ENCODE measurements at places on chromosomes 7 and 10.

DNA sequence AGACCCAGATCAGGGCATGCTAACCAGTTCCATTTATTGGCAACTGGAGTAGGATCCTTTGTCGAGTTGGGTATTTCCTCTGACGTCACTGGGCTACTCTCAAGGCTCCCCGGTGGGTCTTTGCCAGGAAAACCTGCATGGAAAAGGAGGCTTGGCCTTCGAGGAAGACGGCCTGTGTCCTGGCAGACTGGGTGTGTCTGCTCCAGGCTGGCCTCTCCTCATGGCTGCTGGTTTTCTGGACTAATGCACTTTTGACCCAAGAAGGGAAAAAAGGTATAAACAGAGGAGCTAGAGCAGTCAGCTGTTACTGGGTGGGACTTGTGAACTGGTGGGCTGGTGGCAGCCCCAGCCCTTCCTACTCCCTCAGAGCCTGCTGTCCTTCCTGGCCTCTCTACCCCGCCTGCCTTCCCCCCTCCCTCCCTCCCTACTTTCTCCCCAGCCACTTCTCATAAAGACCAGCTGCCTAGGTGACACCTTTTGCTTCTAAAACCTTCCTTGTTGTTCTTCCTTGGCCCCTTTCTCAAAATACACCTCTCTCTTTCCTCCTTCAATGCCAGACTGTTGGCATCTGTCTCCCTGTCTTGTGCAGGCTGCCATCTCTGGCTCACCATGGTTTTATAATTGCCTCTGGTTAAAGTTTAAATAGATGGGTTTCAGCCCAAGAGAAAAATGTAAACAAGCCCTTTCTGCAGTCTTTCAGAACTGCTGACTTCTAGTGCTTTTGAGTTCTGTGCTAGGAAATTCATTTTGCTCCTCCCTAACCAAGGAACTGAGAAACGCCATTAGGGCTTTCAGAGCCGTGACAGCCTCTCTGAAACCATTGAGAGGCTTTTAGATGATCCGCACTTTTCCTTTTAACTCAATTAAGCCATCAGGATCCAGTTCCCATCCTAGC, 101.8 kb upstream of the MKLN1 start:
- no peak for DNase-seq

DNA sequence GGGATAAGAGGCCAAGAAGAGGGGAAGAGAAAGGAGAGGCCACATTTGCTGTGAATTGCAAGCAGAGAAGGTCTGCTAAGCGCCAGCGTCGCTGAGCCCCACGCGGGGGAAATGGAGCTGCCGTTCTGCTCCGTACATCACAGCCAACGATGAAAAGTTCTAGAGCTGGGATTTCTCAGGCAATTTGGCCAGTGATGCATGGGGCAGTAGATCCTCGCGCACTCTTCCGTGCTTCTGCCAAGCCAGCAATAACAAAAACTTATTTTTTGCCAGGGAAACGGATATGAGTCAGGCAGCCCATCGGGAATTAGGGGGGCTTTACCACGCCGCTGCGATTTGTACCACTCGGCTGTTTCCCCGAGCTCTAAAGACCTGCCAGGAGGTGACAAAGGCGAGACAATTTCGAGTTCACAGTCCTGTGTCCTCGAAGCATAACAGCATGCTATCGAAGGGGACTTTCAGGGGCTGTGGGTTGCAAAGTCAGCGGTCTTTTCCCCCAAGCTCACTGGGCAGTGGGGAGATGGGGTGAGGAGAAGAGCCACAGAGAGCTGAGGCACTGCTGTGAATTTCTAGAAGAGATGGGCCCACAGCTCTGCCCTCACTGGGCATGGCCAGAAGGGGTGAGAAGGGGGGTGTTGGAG, 30.0 kb upstream of the SLF2 start:
- DNase-seq, result no peak

GRCh38 chr7:35624299-35625186, 70.4 kb downstream of the HERPUD2 start:
- DNase-seq, result peak; percentile 38

DNA sequence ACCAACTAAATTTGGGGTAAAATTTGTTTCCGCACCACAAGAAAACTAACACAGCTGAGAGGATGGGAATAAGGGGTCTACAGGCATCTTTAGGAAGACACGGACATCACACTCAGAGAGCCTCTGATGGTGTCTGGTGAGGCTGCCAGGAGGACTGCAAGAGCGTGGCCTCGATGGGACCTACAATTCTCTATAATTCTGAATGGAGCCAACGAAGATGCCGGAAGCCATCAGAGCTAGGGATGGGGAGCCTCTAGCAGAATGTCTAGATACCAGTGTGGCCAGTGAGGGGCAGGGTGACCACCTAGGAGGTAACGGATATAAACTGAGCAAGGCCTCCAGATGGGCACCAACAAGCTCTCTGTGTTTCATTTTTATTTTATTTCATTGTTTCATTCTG, 7.5 kb downstream of the GRID1 start:
- no peak for DNase-seq

- DNase-seq, result no peak
These were observed 61.9 kb downstream of the MKI67 start for GRCh38 chr10:128064108-128064969.

GRCh38 chr10:35639728-35640401, 2.2 kb downstream of the FZD8 start:
- DNase-seq, result no peak

GRCh38 chr10:124762281-124762680, 18.1 kb upstream of the FAM53B start:
- DNase-seq, result no peak

DNA sequence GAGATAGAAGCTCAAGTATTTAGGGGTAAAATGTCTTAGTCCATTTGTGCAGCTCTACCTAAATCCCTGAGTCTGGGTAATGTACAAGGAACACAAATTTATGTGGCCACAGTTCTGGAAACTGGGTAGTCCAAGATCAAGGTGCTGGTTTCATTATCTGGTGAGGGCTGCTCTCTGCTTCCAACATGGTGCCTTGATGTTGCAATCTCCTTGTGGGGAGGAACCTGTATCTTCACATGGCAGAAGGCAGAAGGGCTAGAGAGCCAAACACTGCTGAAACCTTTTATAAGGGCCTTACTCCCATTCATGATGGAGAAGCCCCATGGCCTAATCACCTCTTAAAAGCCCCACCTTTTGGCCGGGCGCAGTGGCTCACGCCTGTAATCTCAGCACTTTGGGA, 8.7 kb upstream of the BAZ1B start:
- DNase-seq, result no peak

GRCh38 chr10:103429647-103430046, 22.5 kb downstream of the CALHM2 start:
- no peak for DNase-seq

- DNase-seq, result no peak
These were observed 17.3 kb downstream of the VWDE start for GRCh38 chr7:12386313-12386740.

GRCh38 chr7:1842321-1843221, 172.5 kb downstream of the ELFN1 start:
- no peak for DNase-seq

DNA sequence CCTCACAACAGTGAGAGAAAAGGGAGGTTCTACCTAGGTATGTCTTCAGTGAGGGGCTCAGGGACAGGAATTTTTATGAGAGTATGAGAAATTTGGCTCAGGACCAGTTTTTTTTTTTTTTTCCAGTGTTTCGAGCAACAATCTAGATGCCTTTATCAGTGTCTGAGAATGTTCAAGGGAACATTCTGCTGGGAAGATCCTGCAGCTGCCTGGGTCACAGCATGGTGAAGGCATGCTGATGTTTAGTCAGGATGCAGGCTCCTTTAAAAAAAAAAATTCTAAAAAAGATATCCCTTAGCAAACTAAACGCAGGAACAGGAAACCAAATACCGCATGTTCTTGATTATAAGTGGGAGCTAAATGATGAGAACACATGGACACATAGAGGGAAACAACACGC, 31.0 kb downstream of the SBDS start:
- no peak for DNase-seq

- DNase-seq, result no peak
These were observed 91.0 kb downstream of the CDH23 start for GRCh38 chr10:71487726-71488125.

DNA sequence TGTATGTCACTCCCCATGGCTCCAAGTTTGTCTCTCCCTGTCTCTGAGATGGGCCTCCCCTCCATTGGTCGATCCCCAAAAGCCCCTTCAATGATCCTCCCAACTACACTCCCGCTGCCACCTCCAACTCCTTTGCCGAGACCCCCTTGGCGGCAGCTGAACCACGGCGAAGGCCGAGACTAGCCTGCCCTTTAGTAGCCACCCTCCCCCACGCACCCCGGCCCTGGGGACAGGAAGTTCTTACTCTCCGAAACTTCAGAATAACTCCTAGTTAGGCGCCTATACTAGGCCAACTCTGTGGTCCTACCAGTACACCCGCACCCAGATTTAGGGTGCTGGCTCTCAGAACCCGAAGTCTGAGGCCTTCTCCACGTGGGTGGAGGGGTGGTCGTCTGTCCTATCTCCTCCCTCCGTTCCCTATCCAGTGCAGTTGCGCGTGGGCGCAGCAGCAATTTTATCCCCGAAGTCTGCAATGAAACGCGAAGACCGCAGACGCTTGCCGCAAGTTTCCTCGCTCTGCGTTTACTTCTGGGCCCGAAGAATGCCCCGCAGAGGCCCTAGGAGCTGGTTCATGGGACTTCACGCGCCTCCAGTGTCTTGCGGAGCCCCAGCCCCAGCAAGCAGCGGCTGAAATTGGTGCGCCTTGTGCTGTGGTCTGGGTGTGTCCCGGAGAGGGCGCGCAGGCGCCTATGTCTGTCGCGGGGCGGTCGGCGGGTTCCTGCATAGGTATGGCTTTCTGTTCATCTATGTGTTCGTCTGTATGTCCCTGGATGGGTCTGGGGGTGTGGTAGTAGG, 82.6 kb upstream of the SLF2 start:
- DNase-seq, result no peak

DNA sequence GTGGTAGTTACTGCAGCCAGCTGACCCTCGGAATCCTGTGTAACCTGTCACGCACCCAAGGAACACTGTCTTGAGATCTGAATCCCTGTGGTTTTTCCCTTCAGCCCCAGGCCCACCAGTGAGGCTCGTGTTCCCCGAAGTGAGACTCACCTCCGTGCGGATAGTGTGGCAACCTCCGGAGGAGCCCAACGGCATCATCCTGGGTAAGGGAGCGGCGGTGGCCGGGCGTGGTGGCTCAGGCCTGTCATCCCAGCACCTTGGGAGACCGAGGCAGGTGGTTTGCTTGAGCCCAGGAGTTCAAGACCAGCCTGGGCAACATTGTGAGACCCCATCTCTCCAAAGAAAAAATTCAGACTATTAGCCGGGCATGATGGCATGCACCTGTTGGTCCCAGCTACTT, 549.9 kb upstream of the FOXK1 start:
- DNase-seq, result no peak

DNA sequence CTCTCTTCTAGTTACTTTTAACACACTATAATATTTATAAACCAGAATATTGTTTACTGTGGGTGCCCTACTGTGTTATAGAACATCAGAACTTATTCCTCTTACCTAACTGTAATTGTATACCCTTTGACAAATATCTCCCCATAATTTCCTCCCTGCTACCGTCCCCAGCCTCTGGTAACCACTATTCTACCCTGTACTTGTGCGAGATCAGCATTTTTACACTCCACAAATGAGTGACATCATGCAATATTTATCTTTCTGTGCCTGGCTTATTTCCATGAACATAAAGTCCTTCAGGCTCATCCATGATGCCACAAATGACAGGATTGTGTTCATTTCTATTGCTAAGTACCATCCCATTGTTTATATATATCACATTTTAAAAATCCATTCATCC, 139.8 kb upstream of the RSU1 start:
- DNase-seq, result no peak

DNA sequence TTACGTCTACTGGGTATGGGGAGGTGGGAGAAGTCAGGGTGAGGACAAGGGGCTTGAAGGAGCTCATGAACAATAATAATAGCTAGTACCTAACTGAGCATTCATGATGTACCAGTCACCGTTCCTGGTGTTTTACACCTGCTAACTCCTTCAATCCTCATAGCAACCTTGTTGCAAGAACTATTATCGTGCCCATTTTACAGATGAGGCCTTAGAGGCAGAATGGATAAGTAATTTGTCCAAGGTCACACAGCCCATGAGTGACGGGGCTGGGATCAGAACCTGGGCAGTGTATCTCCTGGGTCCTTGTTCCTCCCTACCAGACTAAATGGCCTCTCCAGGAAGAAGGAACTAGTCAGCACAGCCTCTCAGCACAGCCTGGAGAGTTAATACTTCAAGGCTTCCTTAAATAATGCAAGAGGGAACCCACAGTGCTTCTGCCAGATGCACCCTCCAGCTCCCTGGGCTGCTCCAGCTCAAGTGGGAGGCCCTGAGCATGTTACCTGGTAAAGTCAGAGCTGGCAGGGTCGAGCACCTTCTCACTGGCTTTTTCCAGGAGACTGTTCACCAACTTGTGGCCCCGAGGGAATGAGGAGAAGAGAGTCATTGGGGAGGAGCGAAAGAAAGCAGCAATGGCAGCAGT, 28.8 kb downstream of the RRP12 start:
- DNase-seq, result no peak

DNA sequence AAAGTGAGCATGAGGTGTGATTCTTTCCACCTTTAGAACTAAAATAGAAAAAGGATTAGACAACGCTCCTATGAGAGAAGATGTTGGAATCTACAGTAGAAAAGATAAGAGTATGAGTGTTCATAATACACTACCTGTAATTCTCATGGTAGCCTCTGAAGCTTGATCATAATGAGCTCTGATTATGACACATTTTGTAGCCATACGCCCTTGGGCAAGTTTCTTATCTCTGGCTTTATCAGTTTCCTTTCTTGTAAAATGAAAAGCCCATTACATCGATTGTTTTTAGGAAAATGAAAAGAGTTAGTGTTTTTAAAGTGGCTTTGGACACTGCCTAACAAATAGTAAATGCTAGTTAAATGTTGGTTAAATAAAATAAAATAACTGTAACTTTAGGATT, 22.4 kb upstream of the PRSS58 start:
- no peak for DNase-seq

GRCh38 chr7:121083790-121084251, 95.3 kb downstream of the CPED1 start:
- DNase-seq, result no peak

DNA sequence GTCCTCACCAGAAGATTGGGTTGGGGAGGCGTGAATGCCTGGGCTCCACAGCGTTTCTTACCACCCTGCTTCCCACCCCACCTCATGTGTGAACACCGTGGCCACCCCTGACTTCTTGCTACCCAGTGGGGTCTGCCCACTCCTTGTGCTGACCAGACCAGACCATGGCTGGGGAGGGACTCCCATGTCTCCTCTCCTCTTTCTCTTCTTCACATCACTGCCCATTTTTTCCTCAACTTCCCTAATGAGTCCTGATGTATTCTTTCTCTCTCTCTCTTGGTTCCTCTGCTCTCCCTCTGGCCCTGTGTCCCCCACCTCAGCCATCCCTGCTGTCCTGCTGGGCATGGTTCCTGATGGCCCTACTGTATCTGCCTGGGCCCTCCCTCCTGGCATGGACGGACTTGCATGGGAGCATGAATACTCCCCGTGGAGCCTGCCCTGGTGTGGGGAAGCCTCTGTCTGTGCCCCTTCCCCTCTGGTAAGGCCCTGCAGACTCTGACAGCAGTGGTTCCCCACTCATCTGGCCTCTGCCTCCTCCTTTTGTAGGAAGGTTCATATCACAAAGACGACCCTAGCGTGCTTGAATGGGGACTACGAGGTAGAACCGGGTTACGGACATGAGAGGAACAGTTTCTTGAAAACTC, 85.5 kb downstream of the ADCY1 start:
- no peak for DNase-seq

- DNase-seq, result peak; percentile 25
These were observed 120.5 kb downstream of the GALNT11 start for GRCh38 chr7:152145853-152146466.

- no peak for DNase-seq
These were observed 13.9 kb downstream of the BRAT1 start for GRCh38 chr7:2541291-2542010.

GRCh38 chr10:10816447-10816846, 201.2 kb upstream of the CELF2 start:
- no peak for DNase-seq

- DNase-seq, result no peak
These were observed 61.9 kb upstream of the SAMD8 start for GRCh38 chr10:75049316-75050148.

Data from hematopoietic multipotent progenitor cell treated with erythropoietin and hydrocortisone succinate and interleukin-3 and kit ligand, for 17 days (in vitro differentiated cells).